ENCODE measurements at places on chromosomes 7 and 10. TPM values are rescaled to one million over a fixed set of nuclear protein-coding genes. Genes with fewer than 3 reads are reported as not detected.

DNA sequence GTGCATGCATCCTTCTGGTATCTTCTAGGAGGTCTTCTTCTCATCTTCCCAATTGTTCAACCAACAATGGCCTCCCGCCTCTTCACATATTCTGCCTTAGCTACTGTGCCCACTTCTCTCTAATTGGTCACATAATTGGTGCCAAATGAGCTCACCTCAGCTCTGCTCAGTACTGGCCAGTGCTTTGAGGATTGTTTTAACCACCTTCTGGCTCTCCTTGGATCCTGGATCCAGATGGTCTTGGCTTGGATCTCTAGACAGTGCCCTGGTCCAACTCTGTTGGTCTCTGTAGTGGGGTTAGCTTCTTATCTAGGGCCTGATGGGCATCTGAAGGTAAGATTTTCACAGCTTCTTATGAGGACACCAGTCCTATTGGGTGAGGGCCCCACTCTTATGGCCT lies 820.8 kb downstream of the TYW1 start:
- DNase-seq = no peak

- DNase-seq = peak; percentile 42
Measured at GRCh38 chr10:24900888-24901685, 51.3 kb downstream of the PRTFDC1 start.

- DNase-seq = no peak
Measured at GRCh38 chr7:99605527-99605926, 7.5 kb downstream of the TMEM225B start.

Gene SPDYE8
- total RNA-seq = not detected

GRCh38 chr7:106312906-106313305 lies 28.1 kb upstream of the NAMPT start:
- DNase-seq = peak; percentile 38

DNA sequence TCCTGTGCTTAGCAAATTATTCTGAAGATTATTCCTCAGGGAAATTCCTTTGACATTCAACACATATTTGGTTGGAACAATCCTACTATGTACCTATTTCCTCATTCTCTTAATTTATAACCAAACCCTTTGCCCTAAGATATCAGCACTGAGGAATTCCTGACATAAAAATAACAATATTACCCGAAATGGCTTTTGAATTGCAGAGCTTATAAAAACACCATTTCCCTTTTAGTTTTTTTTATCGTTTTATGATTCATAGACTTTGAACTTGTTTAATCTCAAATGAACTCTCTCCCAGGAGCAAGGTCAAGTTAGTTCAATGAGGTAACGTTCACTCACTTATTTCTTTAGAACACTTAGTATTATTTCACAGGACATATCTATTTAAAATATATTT lies 7.7 kb upstream of the ABCB1 start:
- no peak for DNase-seq

DNA sequence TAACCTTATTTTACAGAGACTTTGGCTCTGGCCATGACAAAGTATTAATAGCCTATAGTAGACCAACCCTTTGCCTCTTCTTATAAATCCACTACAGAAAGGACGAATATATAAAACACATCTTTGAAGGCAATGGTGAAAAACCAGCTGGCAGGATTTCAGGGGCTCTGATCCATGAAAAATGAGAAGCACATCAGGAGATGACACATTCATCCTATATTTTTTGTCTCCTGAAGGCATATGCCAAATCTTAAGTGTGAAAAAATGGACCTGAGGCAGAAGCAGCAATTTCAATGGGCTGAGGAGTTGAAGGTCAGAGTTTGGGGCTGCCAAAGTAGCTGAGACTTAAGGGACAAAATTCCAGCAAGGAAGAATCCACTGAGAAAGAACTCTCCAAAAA lies 14.4 kb downstream of the RNF216 start:
- peak; percentile 67 for DNase-seq

DNA sequence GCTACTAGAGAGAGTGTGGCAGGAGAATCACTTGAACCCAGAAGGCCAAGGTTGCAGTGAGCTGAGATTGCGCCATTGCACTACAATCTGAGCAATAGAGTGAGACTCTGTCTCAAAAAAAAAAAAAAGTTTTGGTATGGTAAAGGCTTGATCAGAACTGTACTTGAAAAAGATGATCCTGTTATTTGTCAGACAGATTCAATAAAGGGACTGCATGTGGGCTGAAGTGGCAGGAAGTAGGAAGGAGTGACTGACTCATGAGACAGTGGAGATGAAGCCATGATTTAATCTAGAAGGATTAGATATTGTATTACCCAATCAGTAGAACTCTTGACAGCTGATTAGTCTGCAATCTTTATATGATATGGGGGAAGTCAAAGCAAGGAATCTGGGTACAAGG lies 2.7 kb upstream of the TMEM254 start:
- peak; percentile 5 for DNase-seq

DNA sequence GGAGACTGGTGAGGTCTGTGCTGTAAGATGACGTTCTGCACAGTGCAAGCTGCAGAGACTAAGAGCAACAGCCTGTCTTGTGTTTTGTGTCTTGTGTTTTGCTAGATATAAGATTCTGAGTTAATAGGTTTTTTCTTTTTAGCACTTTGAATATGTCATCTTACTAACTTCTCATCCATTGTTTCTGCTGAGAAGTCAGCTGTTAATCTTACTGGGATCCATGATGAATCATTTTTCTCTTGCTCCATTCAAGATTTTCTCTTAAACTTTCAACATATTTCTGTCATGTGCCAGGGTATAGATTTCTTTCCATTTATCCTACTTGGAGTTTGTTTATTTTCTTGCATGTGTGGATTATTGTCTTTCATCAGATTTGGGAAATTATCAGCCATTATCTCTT lies 290.3 kb downstream of the CELF2 start:
- DNase-seq = no peak

GRCh38 chr7:113840954-113841353 lies 77.9 kb downstream of the PPP1R3A start:
- no peak for DNase-seq

Gene UCMA
- not detected for total RNA-seq

Gene FKBP6
- not detected for total RNA-seq

GRCh38 chr7:104951546-104951945 lies 62.5 kb upstream of the KMT2E start:
- peak; percentile 55 for DNase-seq

DNA sequence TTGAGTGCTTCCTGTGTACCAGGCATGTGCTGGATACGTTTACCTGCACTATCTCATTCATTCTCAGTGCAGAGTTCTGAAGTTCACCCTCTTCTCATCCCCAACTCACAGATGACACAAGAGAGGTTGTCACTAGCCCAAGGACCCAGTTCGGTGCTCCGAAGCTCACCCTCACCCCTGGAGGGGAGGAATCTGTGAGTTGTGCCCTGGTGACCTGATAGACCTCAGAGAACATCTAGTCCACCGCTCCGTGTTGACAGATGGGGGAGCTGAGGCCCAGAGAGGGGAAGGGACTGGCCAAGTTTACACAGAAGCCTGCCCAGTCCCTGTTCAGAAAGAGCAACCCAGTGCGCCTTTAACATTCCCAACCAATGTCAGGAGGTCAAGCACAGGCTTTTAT lies 44.8 kb upstream of the EMX2 start:
- no peak for DNase-seq

Gene RBM17
- 40.2 TPM for total RNA-seq

Gene CYP26C1
- total RNA-seq = not detected

DNA sequence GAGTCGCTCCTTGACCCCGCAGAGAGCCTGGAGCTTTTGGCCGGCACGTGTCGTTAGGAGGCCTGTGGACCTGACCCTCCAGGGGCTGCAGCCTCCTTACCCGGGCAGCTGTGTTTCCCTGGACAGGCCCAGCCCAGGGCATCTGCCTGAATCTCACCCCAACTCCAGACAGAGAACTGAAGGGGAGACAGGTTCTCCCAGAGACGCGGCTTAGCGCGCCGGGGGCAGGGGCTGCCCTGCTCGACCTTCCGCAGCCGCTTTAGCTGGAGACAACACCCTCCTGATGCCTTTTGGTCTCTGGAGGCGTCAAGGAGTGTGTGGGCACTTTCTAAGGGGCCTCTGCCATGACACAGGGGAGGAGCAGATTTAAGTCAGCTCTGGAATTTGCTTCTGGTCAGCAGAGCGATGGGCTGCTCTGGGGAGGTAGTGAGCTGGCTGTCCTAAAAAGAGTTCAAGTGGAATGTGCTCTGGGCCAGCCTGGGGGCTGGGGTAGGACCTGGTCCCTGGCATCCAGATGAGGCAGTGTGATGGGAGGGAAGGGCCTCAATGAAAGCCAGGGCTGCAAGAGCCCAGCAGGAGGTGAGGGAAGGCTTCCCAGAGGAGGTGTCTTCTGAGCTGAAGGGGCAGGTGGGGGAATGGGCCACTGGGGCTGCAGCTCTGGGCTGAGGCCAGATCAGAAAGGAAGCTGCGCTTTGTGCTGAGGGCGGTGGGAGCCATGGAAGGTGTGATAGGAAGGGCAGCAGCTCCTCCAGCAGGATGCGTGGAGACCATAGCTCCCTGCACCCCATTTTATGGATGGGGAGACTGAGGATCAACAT lies 5.8 kb downstream of the GRIFIN start:
- no peak for DNase-seq

GRCh38 chr7:143485500-143485899 lies 7.8 kb downstream of the TAS2R41 start:
- no peak for DNase-seq

- DNase-seq = no peak
Measured at GRCh38 chr10:9613338-9614075, 1404.2 kb upstream of the CELF2 start.
